Uterus (tissue), 4 donors: ENCODE measurements at places on chromosomes 16 and 17. TPM values are rescaled to one million over a fixed set of nuclear protein-coding genes. Genes with fewer than 3 reads are reported as not detected.
A peak's percentile ranks its signal among the peaks of the same experiment; 100 is the strongest.

The ZNF385C gene
- total RNA-seq: not detected

GRCh38 chr17:17993366-17993765 lies 20.7 kb downstream of the DRC3 start:
- H3K4me1 ChIP-seq: no peaks in the 10 kb centered on the region
- DNase-seq: no peak
- H3K4me3 ChIP-seq: no peak overlapping the region
- H3K27me3 ChIP-seq: no peaks in the 10 kb centered on the region

The TMED6 gene
- total RNA-seq: not detected

DNA sequence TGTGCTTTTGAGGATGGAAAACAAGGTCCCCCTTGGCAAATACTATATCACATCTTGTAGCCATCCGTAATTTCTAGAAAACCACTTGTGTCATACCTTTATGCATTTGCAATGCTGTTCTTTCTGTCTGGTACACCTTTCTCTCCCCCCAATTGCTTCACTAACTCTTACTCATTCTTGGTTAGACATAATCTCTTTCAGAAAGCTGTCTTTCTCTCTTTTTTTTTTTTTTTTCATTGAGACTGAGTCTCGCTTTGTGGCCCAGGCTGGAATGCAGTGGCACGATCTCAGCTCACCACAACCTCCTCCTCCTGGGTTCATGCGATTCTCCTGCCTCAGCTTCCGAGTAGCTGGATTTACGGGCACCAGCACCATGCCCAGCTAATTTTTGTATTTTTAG lies 94.9 kb upstream of the C17orf78 start:
- no peaks in the 10 kb centered on the region for H3K4me1 ChIP-seq
- no peak for DNase-seq
- no peak overlapping the region for H3K4me3 ChIP-seq
- no peaks in the 10 kb centered on the region for H3K27me3 ChIP-seq
- no peaks in the 10 kb centered on the region for H3K36me3 ChIP-seq
- no peak overlapping the region for H3K27ac ChIP-seq

DNA sequence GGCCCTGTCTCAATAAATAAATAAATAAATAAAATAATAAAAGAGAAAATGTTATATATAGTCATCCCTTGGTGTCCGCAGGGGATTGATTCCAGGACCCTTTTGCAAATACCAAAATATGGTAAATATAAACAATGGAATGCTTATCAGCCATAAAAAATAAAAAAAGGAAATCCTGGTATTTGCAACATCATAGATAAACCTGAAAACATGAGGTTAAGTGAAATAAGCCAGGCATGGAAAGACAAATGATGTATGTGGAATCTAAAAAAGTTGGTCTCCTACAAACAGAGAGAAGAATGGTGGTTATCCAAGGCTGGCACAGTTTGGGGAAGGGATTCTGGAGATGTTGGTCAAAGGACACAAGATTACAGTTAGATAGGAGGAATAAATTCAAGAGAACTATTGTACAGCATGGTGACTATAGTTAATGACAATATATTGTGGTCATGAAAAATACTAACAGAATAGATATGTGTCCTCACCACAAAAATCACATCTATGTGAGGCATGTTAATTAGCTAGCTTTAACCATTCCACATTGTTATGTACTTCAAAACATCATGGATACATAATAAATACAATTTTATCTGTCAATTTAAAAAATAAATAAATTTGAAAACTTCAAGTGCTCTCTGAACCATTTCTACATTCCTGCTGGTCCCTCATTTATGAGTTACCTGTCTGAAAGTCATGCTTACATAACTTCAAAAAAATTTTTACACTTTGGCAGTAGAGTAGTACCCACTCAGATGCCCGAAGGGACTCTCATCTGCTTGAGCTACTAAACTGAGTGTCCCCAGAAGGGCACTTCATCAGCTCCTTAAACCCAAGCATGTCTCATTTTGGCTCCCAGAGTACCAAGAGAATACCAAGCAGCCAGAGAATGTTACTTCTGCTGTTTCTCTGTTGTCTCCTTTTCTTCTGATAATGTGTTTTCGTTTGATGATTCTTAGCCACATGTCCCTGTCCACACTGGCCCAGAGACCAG lies 26.6 kb downstream of the N4BP1 start:
- H3K4me1 ChIP-seq: no peaks in the 10 kb centered on the region
- no peak overlapping the region for H3K4me3 ChIP-seq
- DNase-seq: no peak
- H3K27ac ChIP-seq: no peak overlapping the region
- no peaks in the 10 kb centered on the region for H3K27me3 ChIP-seq

DNA sequence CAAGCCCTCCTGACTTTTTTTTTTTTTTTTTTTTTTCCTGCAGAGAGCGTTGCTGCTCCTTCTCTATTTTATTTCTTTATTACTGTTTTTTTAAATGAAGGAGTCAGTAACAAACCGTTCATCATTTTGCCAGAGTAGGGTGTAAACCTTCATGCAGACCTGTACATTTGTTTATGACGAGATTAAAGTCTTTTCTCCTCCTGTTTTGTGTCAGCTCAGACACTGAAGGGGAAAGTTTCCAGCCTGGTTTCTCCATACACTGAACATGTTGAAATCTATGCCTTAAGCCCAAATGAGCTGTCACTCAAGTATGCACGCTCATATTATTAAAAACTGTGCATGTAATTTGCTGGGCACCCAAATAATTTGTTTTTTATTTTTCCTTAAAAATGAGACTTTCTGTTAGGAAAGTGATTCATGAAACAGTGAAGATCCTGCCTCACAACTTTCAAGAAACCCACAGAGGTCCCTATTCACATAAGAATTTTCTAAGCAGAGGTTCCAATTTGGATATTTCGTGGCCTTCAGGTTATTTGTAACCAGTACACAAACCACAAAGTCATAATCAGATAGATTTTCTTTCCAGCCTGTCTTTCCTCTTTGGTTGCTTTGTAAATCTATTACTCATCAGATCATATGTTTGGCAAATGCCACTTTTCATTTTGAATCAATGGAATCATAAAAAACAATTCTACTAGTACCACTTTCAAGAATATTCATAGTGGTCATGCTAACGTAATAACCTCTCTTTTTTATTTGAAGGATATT lies 700.3 kb downstream of the MAF start:
- H3K4me3 ChIP-seq: no peak overlapping the region
- H3K27me3 ChIP-seq: no peaks in the 10 kb centered on the region
- no peak overlapping the region for H3K27ac ChIP-seq
- DNase-seq: no peak
- H3K4me1 ChIP-seq: no peaks in the 10 kb centered on the region

The KRT15 gene
- total RNA-seq: 11.5 TPM

DNA sequence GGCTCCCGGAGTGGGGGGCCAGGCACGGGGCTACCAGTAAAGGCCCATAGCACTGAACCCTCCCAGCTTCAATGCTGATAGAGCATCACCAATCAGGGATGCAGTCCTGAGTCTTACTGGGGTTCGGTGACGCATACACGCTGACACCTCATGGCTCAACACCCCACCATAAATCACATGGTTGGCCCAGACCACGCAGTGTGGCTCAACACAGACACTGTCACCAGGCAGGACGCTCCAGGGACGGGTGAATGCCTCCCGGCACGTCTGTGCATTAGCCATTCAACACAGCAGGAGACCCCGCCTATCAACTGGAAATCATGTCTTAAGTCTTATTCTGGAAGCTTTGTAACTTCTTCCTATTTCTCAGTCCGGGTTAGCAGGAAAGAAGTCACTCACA lies 35.0 kb downstream of the NECAB2 start:
- no peaks in the 10 kb centered on the region for H3K36me3 ChIP-seq
- no peak overlapping the region for H3K27ac ChIP-seq
- H3K27me3 ChIP-seq: no peaks in the 10 kb centered on the region
- H3K4me3 ChIP-seq: no peak overlapping the region
- H3K4me1 ChIP-seq: no peaks in the 10 kb centered on the region
- no peak for DNase-seq

The VAT1L gene
- total RNA-seq: 0.29 TPM

DNA sequence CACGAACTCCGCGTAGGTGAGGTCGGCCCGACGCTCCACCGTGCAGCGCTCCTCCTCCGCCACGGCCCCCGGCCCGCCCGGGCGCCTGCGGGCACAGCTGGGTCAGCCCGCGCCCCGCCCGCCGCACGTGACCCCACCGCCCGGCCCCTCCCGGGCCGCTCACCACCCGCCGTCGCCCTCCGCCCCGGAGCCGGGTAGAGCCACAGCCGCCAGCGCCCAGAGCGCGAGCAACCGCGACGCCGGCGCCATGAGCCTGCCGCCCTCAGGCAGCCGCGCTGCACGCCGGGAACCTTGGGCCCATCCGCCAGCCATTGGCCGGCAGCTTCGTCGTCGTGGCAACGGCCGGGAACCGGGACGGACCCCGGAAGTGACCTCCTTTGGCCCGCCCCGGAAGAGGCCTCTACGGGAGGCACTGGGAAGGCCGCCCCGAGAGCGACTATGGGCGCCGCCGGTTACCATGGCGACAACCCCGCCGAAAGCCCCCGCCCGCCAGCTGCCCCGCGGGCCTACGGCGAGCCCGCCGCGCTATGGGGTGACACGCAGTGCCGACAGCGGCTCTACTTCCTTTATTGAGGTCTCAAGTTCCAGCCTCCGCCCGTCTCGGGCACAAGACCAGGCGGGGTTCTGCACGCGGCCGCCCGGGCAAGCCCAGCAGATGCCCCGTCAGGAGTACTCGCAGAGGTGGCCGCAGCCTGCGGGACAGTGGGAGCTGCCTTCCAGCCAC lies at the start of gene JMJD8:
TSS of gene JMJD8 (minus strand) at position 264 of the 724 bp plus-strand sequence. CDS start at position 249, 15 bp downstream.
- no peaks in the 10 kb centered on the region for H3K36me3 ChIP-seq
- peak within 1 kb of the TSS; percentile 48 for H3K4me3 ChIP-seq
- H3K27me3 ChIP-seq: no peaks in the 10 kb centered on the region
- peak; percentile 95 for DNase-seq
- peak within 1 kb of the TSS; percentile 34 for H3K27ac ChIP-seq

The AURKB gene
- total RNA-seq: not detected

The ELMO3 gene
- 1.6 TPM for total RNA-seq

DNA sequence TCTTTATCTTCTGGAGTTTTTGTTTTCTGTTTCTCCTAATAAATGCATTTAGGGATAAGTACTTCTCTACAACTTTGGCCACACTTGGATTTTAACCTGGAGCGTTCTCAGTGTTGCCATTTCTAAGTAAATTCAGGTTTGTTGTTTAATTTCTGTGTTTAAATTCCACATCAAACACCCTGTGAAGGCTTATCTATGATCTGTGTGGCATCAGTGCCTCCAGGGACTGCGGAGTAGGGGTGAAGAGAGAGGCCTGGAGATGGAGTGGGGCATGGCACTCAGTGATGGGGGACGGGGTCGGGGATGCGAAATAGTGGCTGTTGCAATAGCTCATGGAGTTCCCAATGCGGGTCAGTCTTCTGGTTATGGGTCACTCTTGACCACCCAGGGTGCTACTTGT lies 294.8 kb downstream of the HS3ST3B1 start:
- H3K27ac ChIP-seq: no peak overlapping the region
- no peaks in the 10 kb centered on the region for H3K36me3 ChIP-seq
- no peaks in the 10 kb centered on the region for H3K4me1 ChIP-seq

DNA sequence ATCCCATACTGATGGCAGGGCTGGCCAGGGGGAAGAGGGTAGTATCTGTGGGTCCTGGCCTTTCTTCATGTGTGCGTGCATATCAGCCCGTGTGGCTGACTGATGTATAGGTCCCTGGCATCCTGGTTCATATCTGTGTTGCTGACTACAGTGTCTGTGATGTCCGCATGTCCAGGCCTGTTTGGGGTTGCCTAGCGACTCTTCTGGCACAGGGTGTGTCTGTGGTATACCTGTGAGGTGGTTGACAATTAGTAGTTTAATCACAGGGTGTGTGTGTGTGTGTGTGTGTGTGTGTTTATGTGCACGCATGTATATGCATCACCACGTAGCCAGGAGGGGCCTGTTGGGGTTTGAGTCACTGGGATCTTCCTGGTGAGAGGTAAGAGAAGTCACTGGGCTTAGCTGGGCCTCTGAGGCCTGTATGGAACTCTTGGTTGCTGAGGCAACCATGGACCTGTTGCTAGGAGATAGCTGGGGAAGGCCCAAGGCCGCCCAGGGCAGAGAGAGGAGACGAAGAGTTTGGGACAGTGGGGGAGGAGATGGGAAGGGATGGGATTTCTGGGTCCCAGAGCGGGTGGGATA lies 603 bp upstream of the TMEM95 start:
- H3K27me3 ChIP-seq: no peaks in the 10 kb centered on the region
- peak overlapping the region; percentile 34 for H3K27ac ChIP-seq
- H3K36me3 ChIP-seq: no peaks in the 10 kb centered on the region
- no peak for DNase-seq
- H3K4me3 ChIP-seq: no peak overlapping the region

- no peak overlapping the region for H3K4me3 ChIP-seq
- H3K4me1 ChIP-seq: no peaks in the 10 kb centered on the region
Observed at GRCh38 chr16:48887646-48888210, 277.7 kb upstream of the N4BP1 start.

The EXOSC6 gene
- total RNA-seq: 26.6 TPM

- H3K4me1 ChIP-seq: no peaks in the 10 kb centered on the region
- no peaks in the 10 kb centered on the region for H3K36me3 ChIP-seq
- H3K4me3 ChIP-seq: no peak overlapping the region
- no peak for DNase-seq
Observed at GRCh38 chr16:31001507-31002249, 8.8 kb downstream of the STX1B start.

DNA sequence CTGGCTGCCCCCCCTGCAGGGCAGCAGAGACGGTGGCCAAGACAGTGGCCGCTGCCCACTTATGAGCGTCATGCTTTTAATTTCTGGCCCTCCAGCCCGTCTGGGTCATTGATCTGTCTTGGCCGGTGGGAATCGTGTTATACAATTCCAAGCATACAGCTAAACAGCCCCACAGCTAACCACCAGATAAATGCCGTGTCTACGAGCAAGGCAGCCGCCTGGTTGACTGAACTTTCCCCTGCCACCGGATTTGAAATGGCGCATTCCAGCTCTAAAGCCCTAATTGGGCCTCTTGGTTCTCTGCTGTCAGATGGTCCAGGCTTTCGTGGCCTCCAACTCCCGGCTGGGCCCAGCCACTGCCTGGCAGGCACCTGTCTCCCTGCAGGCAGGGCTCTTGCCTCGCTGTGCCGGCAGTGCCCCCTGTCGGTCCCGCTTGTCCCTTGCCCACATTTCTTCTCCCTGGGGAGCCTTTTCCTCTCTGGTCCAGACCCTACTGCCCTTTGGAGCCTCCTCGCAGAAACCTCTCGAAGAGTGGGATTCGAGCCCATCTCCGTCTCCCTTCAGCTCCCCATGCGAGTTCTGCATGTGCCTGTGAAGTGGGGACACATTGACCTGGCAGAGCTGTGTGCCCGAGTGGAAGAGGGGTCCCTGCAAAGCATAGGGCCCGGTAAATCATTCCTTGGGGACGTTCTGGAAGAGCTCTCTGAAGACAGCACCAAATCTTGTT lies 1.8 kb upstream of the RBFOX3 start:
- H3K27ac ChIP-seq: no peak overlapping the region
- H3K36me3 ChIP-seq: no peaks in the 10 kb centered on the region

- no peaks in the 10 kb centered on the region for H3K27me3 ChIP-seq
- DNase-seq: no peak
- H3K4me1 ChIP-seq: no peaks in the 10 kb centered on the region
- H3K36me3 ChIP-seq: no peaks in the 10 kb centered on the region
- H3K27ac ChIP-seq: no peak overlapping the region
- H3K4me3 ChIP-seq: no peak overlapping the region
Observed at GRCh38 chr16:2056681-2057407, 9.1 kb downstream of the TSC2 start.

The DNAH9 gene
- 1.5 TPM for total RNA-seq
